ENCODE measurements at places on chromosomes 1 and 21.

DNA sequence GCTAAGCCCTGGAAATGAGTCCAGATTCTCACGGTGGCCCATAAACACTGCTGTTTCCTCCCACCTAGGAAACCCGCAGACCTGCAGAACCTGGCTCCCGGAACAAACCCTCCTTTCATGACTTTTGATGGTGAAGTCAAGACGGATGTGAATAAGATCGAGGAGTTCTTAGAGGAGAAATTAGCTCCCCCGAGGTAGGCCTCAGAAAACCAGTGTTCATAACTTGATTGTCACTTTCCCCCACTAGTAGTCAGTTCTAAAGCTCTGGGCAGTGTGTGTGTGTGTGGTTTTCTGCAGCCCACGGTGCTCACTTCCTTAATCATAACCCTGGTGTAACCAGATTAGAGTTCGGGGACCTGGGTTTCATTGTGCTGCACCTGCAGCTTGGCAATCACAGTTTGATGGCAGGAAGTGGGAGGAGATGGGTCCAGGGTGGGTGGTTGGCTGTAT lies 39.1 kb downstream of the CLIC6 start:
- DNase-seq: no peak

DNA sequence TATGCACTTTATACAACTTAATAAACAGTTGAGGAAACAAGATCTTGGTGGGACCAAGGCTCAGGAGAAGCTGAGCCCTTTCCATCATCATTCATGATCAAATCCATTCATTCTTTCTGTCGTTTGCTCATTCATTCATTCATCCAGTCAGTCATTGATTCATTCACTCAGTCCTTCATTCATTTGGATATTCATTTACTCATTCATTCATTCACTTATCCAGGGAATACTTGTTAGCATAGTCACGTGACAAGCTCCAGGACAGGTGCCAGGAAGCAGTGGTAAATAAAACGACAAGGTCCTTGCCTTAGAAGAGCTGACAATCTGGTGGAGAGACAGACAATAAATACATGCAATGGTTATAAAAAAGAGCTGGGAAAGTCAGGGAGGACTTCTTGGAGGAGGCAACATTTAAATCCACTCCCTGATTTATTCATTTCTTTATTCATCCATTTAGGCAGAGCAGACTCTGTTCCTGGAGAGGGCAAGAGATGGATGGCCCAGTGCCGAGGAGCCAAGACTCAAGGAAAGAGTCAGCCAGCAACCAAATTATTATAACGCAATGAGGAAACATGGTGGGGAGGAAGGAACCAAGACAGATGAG lies 74.1 kb upstream of the CASZ1 start:
- no peak for DNase-seq

DNA sequence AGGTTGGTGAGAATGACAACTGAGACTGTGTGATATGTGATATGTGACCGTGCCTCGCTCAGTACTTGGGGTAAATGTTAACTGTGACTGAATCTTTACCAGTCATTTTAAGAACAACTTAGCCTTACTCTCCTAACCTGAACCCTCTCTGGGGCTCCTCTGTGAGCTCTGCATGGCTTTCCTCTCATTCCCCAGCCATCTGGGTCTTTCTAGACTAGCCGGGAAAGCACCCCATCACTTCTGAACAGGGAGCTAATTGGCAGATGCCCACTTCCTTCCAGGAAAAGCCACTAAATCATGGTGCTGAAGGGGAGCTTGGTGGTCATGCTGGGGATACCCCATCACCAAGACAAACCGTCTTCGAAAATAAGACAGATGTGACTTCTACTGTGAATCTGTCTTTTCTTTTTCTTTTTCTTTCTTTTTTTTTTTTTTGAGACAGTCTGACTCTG lies 16.5 kb upstream of the FOXO6 start:
- DNase-seq: no peak

DNA sequence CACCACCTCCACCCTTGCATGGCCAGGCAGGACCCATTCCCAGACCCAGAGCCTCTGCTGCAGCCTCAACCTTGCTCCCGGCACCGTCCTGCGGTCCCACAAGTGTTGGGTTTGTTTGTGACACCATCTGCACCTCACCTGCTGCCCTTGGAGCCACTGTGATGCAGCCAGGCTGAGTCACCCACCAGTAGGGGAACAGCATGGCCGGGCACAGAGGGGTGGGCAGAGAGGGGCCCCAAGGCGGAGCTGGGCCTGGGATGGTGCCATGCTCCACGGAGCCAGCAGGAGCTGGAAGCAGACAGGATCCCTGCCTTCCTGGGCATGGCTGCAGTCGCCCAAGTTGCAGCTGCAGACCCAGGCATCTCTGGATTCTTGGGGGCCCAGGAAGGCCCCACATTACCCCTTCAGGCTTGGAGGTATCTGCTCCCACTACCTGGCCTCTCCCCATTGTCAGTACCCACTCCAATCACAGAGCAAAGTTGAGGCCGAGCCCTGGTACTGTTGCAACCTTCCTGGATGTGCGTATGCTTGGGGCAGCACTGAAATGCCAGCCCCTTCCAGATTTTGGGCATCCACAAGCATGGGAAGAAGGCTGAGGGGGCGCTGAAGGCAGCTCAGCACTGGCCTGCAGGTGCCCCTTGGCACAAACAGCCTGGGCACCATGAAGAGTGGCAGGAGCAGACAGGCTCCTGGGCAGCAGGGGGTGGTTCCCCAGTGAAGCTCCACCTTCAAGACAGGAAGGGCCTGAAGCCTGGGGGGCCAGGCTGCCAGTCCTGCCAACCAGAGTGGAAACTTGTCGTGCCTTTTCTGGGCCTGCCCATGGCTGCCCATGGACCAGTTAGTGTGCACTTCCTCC lies 172.8 kb downstream of the MATN1 start:
- DNase-seq: no peak

DNA sequence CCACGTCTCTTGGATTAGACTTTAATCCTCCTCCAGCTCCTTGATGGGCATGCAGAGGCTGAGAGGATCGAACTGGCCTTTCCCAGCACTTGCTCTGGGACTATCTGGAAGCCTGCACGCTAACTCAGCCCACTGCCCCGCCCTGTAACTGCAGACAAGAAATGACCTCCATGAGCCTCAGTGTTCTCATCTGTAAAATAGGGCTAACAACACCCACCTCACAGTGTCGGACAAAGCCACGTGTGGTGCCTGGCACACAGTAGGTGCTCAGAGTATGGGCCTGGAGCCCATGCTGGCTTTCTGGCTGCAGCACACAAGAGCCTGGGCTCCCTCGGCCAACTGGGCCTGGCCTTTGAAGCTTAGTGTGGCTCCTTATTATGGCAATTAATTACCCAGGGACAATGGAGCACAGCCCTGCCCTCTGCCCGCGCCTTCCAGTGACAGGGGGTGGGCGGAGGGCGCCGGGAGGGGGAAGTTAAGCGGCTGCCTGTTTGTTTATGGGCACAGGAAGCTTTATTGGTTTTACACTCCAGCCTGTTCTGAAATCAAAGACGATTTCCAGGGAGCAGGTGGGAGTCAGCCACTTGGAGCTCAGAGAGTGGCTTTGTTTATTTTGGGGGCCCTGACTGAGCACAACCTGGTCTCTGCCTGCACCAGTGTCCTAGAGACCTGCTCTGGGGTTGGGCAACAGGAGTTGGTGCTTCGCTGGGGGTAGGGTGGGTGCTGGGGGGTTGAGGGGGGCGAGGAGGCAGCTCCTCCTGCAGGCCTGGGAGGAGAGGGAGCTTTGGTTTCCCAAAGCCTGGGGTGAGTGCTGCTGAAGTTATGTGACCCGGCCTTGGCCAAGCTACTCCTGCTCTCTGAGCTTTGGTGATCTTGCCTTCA lies 31.0 kb downstream of the PAX7 start:
- DNase-seq: no peak

DNA sequence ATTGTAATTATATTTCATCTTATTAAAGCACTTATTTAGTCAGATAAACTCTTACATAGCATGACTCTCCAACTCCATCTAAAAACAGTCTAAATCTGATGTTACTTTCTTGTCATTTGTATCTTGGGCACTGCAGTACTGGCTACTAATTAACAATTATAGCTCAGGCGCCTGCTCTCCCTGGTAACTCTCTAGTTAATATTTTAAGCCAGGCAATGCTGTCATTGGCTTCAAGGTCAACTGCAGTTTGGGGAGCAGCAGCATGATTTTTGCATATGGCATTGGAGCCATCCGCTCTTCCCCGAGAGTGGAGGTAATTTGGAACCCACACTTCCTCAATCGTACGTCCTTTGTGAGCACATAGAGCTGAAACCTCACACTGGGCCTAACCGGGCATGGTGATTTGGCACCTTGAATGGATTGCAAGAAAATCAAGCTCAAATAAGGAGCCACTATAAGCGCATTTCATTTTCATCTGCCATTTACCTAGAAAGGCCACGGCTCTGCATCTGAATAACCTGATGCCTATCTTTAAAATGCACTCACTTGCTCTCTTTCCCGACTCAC lies 187.7 kb downstream of the KAZN start:
- no peak for DNase-seq
